Endodermal cell (in vitro differentiated cells): ENCODE measurements at places on chromosomes 1 and 21. TPM values are rescaled to one million over a fixed set of nuclear protein-coding genes. Genes with fewer than 3 reads are reported as not detected.
A peak's percentile ranks its signal among the peaks of the same experiment; 100 is the strongest.

Gene CFHR3
- not detected in 3 replicates for total RNA-seq

Gene AMIGO1
- total RNA-seq, result 2.7 to 3.5 TPM (median 3.0 TPM) in 3 replicates

Gene PRDM2
- total RNA-seq, result 29.4 and 34.0 TPM in 2 replicates

Gene VWA5B1
- total RNA-seq, result 0.09 TPM in 1 of 3 replicates, not detected in the others

Gene DENND4B
- 111 to 196 TPM (median 115 TPM) in 3 replicates for total RNA-seq

Gene OR6N1
- not detected in 3 replicates for total RNA-seq

Gene DNASE2B
- total RNA-seq, result not detected in 2 replicates

Gene LRRIQ3
- 0.54 to 1.6 TPM (median 1.2 TPM) in 3 replicates for total RNA-seq

Gene CLCA1
- total RNA-seq, result 0.12 to 0.63 TPM (median 0.60 TPM) in 3 replicates

Gene GSTM1
- total RNA-seq, result 21.3 and 23.0 TPM in 2 replicates

Gene CA14
- 53.3 to 66.1 TPM (median 54.7 TPM) in 3 replicates for total RNA-seq

Gene PLEKHN1
- total RNA-seq, result 3.8 and 4.6 TPM in 2 replicates

Gene TNNT2
- 0.35 to 0.92 TPM (median 0.74 TPM) in 3 replicates for total RNA-seq

Gene CCDC28B
- total RNA-seq, result 8.5 and 9.2 TPM in 2 replicates

Gene GPR52
- 1.0 and 1.1 TPM in 2 replicates for total RNA-seq

DNA sequence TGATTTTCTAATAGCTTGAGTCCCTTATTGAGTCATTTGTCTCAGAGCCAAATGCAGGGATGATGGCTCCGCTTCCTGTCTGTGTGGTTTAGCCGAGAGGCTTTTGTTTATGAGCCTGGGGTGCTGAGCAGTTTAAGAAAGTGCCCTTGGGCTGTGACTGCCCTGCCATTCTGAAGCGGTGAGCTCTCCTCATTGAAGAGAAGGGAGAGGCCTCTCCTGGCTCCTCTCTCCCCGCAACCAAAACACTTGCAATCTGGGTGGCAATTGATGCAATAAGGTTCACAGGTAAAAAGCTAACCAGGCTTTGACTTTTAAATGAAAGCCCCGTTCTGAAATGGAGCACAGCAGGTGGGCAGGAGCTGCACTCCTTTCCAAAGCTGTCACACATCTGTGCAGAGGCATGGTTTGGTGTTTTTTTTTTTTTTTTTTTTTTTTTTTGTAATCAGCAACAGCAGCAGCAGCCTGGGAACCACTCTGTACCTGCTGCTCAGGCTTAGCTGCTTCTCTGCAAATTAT is 403.7 kb downstream of the SIPA1L2 start:
- DNase-seq, result peak; percentile 77

DNA sequence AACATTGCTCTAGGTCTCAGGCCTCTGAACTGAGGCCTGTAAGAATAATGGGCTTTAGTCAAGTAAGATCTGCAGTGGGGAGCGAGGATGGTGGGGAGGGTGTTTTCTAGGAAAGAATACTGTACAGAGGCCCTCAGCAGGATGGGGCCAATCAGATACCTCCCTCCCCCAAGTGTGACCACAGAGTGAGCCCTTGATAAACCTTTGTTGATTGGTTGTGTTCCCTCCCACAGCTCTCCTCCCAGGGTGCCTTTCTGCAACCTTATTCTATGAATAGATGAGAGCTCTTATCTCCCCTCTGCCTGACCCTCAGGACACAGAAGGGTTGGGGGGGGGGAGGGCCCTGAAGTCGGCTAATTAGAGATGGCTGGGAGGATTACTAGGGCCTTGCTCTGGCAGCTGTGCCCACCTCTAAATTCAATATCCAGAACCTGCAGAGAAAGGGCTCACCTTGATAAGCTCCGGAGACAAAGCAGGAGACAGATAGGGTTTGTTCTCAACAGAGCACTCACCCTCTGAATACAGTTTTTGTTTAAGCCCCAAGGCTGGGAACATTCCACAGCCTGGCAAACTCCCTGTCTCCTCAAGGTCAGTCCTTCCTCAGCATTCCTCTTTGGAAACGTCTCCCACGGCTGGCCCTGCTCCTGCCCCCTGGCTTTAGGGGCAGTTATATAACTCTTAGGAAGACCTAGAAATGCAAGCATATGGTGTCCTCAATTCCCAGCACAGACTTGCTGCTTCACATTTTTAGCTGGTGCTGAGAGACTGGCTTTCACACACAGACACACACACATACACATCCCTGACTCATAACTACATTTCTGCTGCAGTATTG is 42.9 kb downstream of the ATP1A1 start:
- DNase-seq, result peak; percentile 87

GRCh38 chr1:203121186-203122015 is 6.1 kb upstream of the ADORA1 start:
- peak; percentile 31 for DNase-seq

GRCh38 chr1:200778766-200779165 is 40.1 kb downstream of the CAMSAP2 start:
- no peak for DNase-seq

- DNase-seq, result no peak
These were observed 12.5 kb upstream of the ANKRD45 start for GRCh38 chr1:173682184-173682583.

DNA sequence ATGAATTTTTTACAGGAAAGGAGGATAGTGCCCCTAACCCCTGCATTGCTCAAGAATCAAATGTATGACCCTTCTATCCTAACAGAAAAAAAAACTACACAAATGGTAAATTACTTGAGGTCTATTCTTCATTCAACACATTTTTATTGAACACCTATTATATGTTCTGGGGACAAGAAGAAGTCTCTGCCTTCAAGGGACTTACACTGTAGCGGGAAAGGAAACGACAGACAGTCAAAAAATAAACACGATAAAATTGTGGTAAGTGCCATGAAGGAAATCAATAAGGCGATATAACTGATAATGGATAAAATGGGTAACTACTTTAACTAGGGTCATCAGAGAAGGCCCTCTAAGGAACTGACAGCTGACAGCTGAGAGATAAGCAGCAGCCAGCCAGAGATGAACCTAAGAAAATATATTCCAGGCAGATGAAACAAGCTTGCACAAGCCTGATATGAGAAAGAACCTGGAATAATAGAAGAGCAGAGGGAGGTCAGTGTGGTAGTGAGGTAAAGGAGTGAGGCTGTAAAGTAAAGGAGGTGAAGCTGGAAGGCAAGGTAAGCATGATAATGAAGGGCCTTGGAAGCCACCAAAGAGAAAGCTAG is 66.4 kb downstream of the PHTF1 start:
- no peak for DNase-seq

- peak; percentile 84 for DNase-seq
These were observed 10.1 kb downstream of the EPHA2 start for GRCh38 chr1:16145662-16146278.

DNA sequence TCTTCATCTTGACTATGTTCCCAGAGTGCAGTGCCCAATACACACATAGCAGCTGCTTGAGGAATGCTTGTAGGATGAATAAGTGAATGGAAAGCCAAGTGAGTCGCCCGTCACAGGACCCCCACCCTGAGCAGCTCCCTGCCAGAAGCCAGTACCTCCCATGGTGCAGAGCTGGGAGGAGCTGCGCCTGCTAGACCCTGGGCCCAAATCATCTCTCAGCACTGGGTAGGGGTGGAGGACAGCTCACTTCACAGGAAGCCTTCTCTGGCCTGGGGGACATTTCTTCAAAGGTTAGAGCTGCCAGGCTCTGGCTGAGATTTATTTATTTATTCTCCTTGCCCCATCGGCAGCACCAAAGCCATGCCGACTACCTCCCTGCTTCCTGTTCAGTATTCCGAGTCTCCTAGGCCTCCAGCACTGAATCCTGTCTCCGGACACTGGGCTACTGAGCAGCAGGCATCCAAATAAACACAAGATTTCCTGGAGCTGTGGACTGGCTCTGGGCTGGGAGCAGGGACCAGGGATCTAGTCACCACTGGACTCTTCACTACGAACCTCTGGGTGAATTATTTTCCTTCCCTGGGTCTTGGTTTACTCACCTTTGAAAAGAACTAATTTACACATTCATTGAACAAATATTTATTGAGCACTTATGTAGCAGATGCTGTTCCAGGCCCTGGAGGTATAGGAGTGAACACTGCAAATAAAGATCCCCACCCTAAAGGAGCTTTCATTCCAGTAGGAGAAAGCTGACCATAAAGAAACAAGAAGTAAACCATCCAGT is 187.7 kb downstream of the TRABD2B start:
- no peak for DNase-seq

DNA sequence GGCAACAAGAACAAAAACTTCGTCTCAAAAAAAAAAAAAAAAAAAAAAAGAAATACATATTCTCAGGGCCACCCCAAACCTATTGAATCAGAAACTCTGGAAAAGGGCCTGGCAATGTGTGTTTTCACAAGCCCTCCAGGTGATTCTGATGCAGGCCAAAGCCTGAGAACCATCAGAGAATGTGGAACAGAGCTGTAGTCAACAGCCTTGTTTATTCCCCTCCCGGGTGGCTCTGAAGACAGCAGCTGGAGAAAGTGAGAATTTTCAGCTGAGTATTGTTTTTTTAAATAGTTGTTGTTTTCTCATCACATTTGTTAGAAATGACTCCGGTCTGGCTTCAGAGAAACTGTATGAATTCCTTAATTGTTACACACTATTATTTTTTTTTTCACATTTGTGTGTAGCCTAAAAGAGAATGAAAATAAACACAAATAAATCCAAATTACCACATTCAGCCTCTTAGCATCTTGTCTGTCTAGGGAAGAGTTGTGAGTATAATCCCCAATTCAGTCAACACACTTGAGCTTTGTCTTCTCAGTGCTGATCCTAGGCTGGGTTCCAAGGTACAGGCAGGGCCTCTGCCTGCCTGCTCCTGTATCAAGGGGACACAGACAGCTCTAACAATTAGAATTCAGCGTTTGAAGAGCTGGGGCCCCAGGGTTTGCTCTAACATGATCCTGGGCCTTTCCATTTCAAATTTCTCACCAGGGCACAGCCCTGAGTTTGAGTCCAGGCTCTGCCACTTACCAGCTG is 6.6 kb upstream of the AZIN2 start:
- no peak for DNase-seq

DNA sequence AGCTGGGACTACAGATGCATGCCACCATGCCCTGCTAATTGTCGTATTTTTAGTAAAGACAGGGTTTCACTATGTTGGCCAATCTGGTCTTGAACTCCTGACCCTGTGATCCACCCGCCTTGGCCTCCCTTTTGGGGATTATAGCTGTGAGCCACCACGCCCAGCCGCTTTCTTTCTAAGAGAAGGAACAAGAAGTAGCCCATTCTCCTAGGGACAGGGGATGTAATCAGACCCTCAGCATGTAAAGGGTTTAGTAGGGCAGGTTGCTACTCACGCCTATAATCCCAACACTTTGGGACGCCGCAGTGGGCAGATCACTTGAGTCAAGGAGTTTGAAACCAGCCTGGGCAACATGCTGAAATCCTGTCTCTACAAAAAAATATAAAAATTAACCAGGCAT is 189.7 kb downstream of the TOMM20 start:
- DNase-seq, result no peak

GRCh38 chr1:21280011-21280471 is 10.2 kb downstream of the ECE1 start:
- no peak for DNase-seq

GRCh38 chr1:245212221-245212710 is 57.5 kb downstream of the KIF26B start:
- DNase-seq, result peak; percentile 33

GRCh38 chr21:45769294-45769693 is 125.8 kb downstream of the PCBP3 start:
- DNase-seq, result no peak

- no peak for DNase-seq
These were observed 47.6 kb downstream of the TMED5 start for GRCh38 chr1:93132638-93133037.

GRCh38 chr21:36735724-36736320 is 36.9 kb downstream of the SIM2 start:
- DNase-seq, result peak; percentile 34

DNA sequence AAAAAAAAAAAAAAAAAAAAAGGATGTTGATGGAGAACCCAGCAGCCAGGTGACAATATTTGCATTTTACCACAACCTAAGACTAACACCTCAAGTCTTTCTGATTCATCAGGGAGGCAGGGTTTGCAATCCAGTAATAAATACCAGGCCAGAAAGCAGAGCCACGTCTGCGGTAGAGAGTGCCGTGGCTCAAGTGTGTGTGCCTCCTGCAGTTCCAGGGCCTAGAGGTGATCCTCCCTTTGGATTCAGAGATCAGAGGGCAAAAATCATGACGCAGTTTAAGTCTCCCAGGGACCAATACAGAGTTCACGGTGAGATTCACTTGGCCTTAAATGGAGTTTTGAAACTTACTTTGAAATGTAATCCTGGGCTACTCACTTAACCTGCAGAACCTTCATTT is 34.9 kb downstream of the TMCO4 start:
- no peak for DNase-seq

- peak; percentile 93 for DNase-seq
These were observed 4.0 kb upstream of the LACTBL1 start for GRCh38 chr1:22976461-22977243.

DNA sequence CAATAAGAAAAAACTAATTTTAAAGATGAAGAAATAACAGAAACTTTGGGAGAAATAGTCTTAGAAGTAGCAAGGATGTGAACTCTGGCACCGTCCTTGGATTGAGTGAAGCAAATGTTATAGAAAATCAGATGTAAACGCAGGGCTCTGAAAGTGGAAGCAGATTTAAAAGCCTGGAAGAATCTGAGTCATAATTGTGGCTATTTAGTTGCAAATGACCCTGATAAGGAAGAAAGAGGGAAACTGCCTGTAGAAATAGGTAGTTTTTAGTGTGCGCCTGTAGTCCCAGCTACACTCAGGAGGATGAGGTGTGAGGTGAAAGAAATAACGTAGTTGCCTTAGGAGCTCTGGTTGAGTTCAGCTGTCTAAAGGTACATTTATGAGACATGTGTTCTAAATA is 101.0 kb downstream of the NGF start:
- DNase-seq, result no peak

DNA sequence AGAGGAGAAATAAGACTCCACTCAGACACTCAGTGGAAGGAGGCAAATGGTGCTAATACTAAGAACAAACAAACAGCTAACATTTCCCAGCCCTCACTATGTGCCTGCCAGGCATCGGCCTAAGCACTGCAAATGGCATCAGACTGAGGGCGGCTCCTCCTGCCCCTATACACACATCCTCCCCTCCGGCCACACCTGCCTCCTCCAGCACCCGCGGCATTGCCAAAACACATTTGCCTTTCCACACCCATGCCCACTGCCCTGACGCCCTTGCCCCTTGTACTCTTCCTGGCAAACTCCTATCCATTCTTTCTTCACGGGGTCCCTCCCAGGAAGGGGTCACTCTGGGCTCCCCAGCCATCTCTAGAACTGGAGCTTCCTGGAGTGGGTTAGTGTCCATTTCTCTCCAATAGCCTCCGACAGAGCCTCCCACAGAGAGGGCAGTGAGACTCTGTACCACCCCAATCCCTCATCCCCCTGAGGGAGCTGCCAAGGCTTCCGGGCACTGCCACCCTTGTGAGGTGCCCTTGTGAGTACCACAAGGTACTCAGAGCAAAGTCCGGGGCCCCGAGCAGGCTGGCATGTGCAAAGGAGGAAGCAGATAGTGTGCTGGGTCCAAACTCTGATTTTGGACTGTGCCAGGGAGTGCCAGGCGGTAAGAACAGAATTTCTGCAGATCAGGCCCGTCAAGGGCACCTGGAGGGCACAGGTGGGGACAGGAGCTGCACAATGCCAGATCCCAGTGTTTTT is 959 bp downstream of the AKR7A3 start:
- no peak for DNase-seq
